ENCODE measurements at places on chromosomes 16 and 17.

DNA sequence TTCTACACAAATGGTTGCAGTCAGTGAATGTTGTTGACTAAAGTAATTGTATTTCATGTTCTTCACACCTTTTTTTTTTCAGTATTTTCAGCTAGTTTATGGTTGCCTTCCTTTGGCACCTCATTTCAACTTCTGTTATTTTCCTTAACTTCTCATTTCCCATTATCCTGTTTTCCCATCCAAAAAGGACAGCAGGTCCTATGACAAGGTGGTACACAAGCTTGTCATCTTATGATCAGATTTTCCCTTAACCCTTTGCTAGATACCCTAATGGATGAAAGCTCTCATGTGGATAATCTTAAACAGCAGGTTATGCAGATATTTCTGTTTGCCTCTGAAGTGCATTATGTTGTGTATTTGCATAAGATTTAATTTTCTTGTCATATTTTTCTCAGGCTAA, 7.1 kb upstream of the ASIC2 start:
- no peak overlapping the region for H3K4me3 ChIP-seq
- H3K4me1 ChIP-seq: no peaks in the 10 kb centered on the region
- no peak overlapping the region for H3K27ac ChIP-seq
- no peak for DNase-seq
- H3K27me3 ChIP-seq: no peaks in the 10 kb centered on the region

DNA sequence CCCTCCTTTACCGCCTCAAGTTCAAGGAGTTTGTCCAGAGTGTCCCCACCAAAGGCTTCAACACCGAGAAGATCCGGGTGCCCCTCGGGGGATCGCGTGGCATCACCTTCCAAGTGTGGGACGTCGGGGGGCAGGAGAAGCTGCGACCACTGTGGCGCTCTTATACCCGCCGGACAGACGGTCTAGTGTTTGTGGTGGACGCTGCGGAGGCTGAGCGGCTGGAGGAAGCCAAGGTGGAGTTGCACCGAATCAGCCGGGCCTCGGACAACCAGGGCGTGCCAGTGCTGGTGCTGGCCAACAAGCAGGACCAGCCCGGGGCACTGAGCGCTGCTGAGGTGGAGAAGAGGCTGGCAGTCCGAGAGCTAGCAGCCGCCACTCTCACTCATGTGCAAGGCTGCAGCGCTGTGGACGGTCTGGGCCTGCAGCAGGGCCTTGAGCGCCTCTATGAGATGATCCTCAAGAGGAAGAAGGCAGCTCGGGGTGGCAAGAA, 1.1 kb downstream of the ARL4D start:
- H3K27me3 ChIP-seq: no peaks in the 10 kb centered on the region
- no peak overlapping the region for H3K27ac ChIP-seq
- no peak for DNase-seq
- no peaks in the 10 kb centered on the region for H3K36me3 ChIP-seq
- peak overlapping the region; percentile 63 for H3K4me3 ChIP-seq

DNA sequence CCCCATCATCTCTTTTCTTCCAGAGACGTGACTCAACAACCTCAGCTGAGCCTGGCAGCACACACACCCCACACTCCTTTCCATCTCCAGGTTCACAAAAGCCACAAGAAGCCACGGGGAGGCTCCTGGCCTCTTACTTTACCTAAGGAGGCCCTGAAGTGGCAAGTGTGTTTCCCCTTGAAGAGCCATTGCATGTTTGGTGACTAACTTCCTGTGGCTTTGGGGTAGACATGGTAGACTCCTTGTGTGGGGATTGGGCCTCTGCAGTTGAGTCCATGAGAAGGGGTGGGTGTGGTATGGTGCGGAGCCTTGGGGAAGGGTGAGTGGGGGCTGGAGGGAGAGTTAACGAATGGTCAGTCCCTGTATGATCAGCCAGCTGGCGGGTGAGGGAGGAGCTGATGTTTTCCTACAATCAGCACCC, 24.2 kb downstream of the SAP30BP start:
- H3K4me1 ChIP-seq: peaks cover 46% of the 10 kb centered on the region
- H3K27me3 ChIP-seq: no peaks in the 10 kb centered on the region
- no peak overlapping the region for H3K4me3 ChIP-seq
- no peaks in the 10 kb centered on the region for H3K36me3 ChIP-seq

DNA sequence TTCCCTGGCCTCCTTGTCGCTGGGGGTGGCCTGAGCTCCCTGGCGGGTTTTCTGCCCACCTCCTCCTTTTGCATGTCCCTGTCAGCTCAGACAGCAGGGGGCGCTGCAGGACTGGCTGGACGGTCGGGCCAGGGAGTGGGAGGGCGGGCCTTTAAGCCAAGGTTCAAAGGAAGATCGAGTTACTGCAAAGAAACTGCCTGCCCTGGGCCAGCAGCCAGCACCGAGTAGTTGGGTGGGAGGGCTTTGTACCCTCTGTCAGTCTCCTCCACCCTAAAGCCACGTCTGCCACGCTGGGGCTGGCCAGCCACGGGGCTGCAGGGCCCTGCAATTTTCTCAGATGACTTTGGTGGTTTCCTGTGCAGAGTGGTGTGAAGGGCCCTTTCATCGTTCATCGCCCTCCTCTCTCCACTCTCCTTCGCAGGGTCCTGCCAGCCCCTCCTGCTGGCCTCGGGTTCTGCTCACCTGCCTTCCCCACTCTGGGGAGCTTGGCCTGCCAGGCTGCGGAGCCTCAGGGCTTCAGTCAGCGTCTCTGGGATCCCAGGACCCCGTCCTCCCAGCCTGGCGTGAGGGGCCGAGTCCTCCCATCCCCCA, 12.3 kb downstream of the GPR142 start:
- peak overlapping the region; percentile 13 for H3K27ac ChIP-seq
- H3K4me3 ChIP-seq: peak overlapping the region; percentile 9
- H3K4me1 ChIP-seq: peaks cover 23% of the 10 kb centered on the region

DNA sequence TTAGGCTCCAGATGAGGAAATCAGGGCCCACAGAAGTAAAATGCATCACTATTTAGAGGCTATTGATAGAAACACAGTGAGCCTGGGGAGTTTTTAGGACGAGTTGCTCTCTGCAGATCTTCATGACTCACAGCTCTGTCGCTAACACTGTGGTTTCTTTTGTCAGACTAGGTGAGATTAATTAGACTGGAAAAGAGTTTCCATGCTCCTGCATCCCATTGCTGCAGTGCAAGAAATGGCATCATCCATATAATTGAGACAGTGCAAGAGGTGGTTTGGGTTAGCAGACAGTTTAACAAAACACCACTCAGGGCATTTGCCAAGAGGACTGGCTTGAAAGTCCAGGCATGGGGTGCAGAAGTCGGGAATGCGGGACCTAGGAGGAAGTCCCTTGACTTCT, 198.8 kb upstream of the CACNG5 start:
- no peak overlapping the region for H3K4me3 ChIP-seq
- no peaks in the 10 kb centered on the region for H3K4me1 ChIP-seq
- no peak overlapping the region for H3K27ac ChIP-seq
- H3K36me3 ChIP-seq: no peaks in the 10 kb centered on the region

GRCh38 chr17:41015454-41015853, 6.5 kb upstream of the KRTAP3-1 start:
- H3K4me1 ChIP-seq: no peaks in the 10 kb centered on the region
- H3K27ac ChIP-seq: no peak overlapping the region
- H3K27me3 ChIP-seq: no peaks in the 10 kb centered on the region
- no peak overlapping the region for H3K4me3 ChIP-seq

DNA sequence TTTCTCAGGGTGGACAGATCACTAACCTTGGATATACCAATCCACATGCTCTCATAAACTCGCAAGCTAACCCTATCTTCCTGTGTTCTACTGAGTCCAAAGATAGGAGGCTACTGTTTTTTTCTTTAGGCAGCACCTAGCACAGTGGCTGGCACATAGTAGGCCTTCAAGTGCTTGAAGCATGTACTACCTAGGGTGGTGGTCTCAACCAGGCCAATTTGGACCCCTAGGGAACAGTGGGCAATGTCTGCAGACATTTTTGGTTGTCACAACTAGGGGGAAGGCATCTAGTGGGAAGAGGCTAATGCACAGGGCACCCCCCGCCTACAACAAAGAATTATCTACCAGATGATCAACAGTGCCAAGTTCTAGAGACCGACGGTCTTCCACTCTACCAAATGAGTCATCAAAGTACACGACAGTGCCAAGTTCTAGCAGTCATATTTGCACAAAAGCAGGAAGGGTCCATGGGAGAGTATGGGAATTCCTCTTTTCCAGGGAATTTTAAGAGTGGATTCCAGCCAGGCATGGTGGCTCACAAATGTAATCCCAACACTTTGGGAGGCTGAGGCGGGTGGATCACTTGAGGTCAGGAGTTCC, 390.3 kb downstream of the SLC39A11 start:
- H3K4me3 ChIP-seq: no peak overlapping the region
- H3K27me3 ChIP-seq: no peaks in the 10 kb centered on the region
- peak; percentile 68 for DNase-seq
- H3K36me3 ChIP-seq: no peaks in the 10 kb centered on the region
- no peak overlapping the region for H3K27ac ChIP-seq
- peaks cover 17% of the 10 kb centered on the region for H3K4me1 ChIP-seq

DNA sequence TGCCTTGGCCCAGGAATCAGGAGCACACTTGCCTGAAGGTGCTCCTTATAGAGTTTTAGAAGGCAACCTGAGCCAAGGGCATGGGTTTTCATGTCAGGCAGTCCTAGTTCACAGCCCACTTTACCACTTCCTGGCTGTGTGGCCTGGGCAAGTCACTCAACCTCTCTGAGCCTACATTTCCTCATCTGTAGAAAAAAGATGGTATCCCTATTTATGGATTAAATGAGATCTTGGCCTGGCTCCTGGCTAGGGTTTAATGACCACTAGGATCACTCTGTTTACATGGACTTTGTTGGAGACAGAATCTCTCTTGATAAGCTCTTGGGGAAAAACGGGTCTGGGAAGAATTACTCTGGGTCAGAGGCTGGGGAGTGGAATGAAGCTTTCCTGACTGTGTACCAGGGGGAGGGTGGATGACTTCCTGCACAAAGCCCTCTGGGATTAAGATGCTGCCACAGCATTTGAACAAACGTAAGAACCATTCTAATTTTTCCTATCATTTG, 2.3 kb downstream of the MT2A start:
- H3K27me3 ChIP-seq: no peaks in the 10 kb centered on the region
- DNase-seq: no peak
- peak overlapping the region; percentile 72 for H3K27ac ChIP-seq
- no peaks in the 10 kb centered on the region for H3K36me3 ChIP-seq

GRCh38 chr16:69131167-69131838, 1.1 kb downstream of the CHTF8 start:
- H3K4me3 ChIP-seq: peak overlapping the region; percentile 90
- H3K27me3 ChIP-seq: no peaks in the 10 kb centered on the region
- peaks cover 17% of the 10 kb centered on the region for H3K4me1 ChIP-seq
- H3K36me3 ChIP-seq: peaks cover 18% of the 10 kb centered on the region
- peak; percentile 65 for DNase-seq

- H3K4me3 ChIP-seq: no peak overlapping the region
- H3K27ac ChIP-seq: no peak overlapping the region
- no peaks in the 10 kb centered on the region for H3K4me1 ChIP-seq
- no peaks in the 10 kb centered on the region for H3K36me3 ChIP-seq
- no peak for DNase-seq
These were observed 267.1 kb upstream of the MYOCD start for GRCh38 chr17:12398441-12399051.

- peaks cover 4% of the 10 kb centered on the region for H3K27me3 ChIP-seq
- no peak overlapping the region for H3K4me3 ChIP-seq
- H3K36me3 ChIP-seq: no peaks in the 10 kb centered on the region
- H3K4me1 ChIP-seq: peaks cover 45% of the 10 kb centered on the region
- no peak for DNase-seq
These were observed 3.8 kb downstream of the TNRC6C start for GRCh38 chr17:77962348-77962747.

GRCh38 chr16:5016967-5017677, 16.6 kb downstream of the NAGPA start:
- H3K27me3 ChIP-seq: peaks cover 5% of the 10 kb centered on the region
- no peaks in the 10 kb centered on the region for H3K36me3 ChIP-seq
- H3K27ac ChIP-seq: no peak overlapping the region
- no peaks in the 10 kb centered on the region for H3K4me1 ChIP-seq
- no peak for DNase-seq

DNA sequence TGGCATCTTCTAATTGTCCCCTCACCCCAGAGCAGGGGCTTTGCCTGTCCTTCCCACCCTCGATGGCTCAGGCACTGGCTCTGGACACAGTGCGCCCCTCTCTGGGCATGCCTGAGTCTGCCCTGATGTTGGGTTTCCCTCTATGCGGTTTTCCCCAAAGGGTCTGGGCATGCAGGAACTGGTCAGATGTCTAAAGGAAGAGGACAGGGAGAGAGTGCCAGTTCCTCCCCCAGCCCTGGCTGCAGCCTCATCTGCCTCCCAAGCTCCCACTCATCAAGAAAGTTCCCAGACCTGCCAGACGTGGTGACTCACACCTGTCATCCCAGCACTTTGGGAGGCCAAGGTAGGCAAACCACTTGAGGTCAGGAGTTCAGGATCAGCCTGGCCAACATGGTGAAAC, 41.3 kb upstream of the PABPN1L start:
- no peak for DNase-seq
- peaks cover 4% of the 10 kb centered on the region for H3K4me1 ChIP-seq
- no peaks in the 10 kb centered on the region for H3K36me3 ChIP-seq
- H3K27ac ChIP-seq: no peak overlapping the region
- no peak overlapping the region for H3K4me3 ChIP-seq

DNA sequence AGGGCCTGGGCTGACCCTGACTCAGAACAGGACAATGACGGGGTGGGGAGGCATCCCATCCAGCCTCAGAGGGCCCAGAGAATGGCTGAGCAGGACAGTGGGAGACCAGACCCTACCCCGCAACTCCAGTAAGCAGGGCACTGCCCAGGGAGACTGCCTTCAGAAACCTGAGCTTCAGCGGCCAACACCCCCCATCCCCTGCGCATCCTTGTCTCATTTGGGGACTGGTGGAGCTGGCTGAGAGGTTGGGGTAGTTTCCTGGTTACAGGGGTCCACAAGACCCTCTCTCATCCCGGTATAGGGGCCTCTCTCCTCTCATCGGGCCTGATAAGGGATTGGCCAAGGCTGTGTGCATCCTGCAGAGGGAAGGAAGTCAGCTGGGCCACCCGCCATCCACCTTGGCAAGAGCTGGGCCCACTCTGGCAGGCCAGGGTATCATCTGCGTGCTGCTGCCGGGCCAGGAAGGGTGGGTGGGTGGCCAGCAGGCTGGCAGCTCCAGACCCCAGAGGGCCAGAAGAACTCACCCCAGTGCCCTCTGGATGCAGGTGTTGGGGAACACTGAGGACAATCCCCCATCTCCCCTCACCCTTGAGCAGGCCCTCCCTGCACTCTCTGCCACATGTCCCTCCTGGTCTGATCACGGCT, 229.1 kb downstream of the KATNIP start:
- no peaks in the 10 kb centered on the region for H3K36me3 ChIP-seq
- H3K4me1 ChIP-seq: peaks cover 11% of the 10 kb centered on the region
- H3K4me3 ChIP-seq: no peak overlapping the region

- H3K36me3 ChIP-seq: no peaks in the 10 kb centered on the region
- no peaks in the 10 kb centered on the region for H3K27me3 ChIP-seq
- no peak overlapping the region for H3K4me3 ChIP-seq
- H3K4me1 ChIP-seq: peaks cover 31% of the 10 kb centered on the region
These were observed 46.9 kb downstream of the CUEDC1 start for GRCh38 chr17:57908278-57908677.

All from A673 (cell line).